ENCODE measurements at places on chromosomes 6 and 20.

GRCh38 chr20:45325371-45325770 lies 17.3 kb upstream of the MATN4 start:
- DNase-seq, result no peak

- no peak for DNase-seq
Observed at GRCh38 chr20:52975029-52975732, 3.0 kb downstream of the TSHZ2 start.

GRCh38 chr6:101352316-101352715 lies 41.2 kb upstream of the GRIK2 start:
- no peak for DNase-seq

DNA sequence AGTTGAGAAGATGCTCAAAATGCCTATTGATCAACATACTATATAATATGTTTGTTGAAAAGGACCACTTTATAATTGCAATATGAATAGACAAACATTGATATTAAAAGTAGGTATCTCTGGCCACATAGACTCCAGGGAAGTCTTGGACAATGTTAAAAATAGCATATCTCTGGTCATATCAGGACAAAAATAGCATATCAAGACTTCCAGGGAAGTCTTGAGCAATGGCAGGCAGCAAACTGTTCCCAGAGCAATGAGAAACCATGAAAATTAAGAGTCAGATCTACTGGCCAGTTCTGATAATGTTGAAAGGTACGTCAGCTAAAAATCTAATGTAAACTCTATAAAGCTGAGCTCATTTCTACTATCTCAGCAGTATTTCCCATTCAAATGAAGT lies 1130.3 kb upstream of the CITED2 start:
- no peak for DNase-seq

GRCh38 chr20:19019734-19020364 lies 192.6 kb upstream of the SLC24A3 start:
- no peak for DNase-seq

DNA sequence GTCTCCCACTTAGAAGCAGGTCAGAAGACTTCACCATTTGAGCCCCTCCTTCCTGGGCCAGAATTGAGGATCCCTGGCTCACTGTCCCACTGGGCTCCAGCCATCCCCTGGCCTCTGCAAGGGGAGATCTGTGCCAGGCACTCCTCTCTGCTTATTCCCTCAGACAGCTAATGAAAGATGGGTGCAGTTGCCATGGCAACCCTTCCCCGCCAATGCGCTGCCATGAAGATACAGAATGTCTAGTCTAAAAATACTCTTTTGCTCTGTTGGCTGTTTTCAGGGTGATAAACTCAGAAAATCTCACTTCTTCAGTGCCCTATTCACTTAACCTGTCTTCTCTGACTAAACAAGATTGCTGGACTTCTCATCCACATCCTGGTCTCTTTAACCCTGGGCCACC lies 13.6 kb upstream of the TTLL2 start:
- no peak for DNase-seq

DNA sequence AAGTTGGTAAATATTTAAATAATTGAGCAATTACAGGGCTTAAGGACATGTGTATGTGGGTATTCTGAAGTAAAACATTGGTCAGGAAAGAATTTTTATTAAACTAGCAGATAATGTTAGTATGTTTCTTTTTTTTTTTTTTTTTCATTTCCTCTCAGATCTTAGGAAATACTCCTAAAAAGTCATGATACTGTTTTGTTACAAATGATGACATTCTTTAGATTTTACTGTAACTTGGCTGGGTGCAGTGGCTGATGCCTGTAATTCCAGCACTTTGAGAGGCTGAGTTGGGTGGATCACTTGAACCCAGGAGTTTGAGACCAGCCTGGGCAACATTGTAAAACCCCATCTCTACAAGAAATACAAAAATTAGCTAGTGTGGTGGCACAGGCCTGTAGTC lies 41.5 kb downstream of the CDC40 start:
- DNase-seq, result no peak

Data from stimulated activated CD8-positive, alpha-beta memory T cell treated with anti-CD3 and anti-CD28 coated beads, Interleukin-2, amount 100 ng/mL, for 1 hour (primary cell).